Astrocyte (in vitro differentiated cells and primary cell): ENCODE measurements at places on chromosomes 16 and 17. TPM values are rescaled to one million over a fixed set of nuclear protein-coding genes. Genes with fewer than 3 reads are reported as not detected.

The TERB1 gene
- 0.16 and 0.50 TPM in 2 replicates for total RNA-seq

DNA sequence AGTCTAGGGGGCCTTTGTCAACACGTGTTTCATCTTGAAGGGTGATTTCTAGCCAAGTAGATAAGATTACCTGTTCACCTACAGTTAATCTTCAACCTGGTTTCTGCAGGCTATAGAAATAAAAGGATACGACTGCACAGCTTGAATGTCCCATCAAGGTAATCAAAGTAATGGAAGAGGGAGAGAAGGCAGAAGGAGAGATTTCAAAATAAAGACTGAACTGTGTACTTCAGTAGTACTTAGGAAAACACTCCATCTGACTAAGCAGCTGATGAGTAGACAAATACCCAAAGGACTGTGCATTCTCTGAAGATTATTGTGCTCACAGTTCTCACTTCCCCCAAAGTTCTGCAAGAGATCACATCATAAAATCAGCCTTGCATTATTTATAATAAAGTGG is 5.8 kb upstream of the RFFL start:
- no peaks in the 10 kb centered on the region for H3K36me3 ChIP-seq
- no peaks in the 10 kb centered on the region for H3K27me3 ChIP-seq
- H3K27ac ChIP-seq: no peak overlapping the region
- H3K4me3 ChIP-seq: no peak overlapping the region
- no peak for DNase-seq
- peaks cover 10% of the 10 kb centered on the region for H3K4me1 ChIP-seq

- peak; percentile 50 for DNase-seq
- H3K27me3 ChIP-seq: no peaks in the 10 kb centered on the region
- no peak overlapping the region for H3K4me3 ChIP-seq
- H3K27ac ChIP-seq: no peak overlapping the region
- peaks cover 32% of the 10 kb centered on the region for H3K4me1 ChIP-seq
Measured at GRCh38 chr17:50043290-50044148, 12.4 kb upstream of the ITGA3 start.

- no peaks in the 10 kb centered on the region for H3K27me3 ChIP-seq
- DNase-seq: peak; percentile 20
- H3K36me3 ChIP-seq: no peaks in the 10 kb centered on the region
- H3K4me3 ChIP-seq: no peak overlapping the region
Measured at GRCh38 chr17:9475101-9475658, 100.4 kb downstream of the STX8 start.

- H3K27ac ChIP-seq: no peak overlapping the region
- H3K27me3 ChIP-seq: no peaks in the 10 kb centered on the region
- no peaks in the 10 kb centered on the region for H3K4me1 ChIP-seq
- H3K36me3 ChIP-seq: no peaks in the 10 kb centered on the region
Measured at GRCh38 chr17:12765548-12765947, 23.8 kb upstream of the ARHGAP44 start.

DNA sequence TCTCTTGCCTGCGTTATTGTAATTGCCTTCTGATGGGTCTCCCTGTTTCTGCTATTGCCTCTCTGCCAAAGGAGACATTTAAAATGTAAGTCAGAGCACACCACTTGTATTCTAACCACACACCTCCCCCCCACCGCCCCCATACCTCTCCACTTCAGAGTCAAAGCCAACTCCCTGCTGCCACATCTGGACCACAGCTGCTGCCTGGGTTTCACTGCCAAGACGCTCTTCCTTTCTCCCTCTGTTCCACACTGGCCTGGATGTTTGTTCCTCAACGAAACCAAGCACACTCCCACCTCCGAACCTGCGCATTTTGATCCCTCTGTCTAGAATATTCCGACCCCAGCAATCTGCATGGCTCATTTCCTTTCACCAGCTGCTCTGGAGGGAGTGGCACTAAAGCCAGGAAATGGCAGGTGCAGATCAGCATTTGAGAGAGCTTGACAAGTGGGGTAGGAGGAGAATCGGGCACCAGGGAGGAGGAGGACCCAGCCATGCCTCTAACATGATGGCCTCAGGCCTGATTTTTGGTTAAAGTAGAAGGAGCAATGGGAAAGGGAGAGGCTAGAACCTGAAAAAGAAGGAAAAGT is 92.4 kb upstream of the HS3ST2 start:
- H3K27me3 ChIP-seq: no peaks in the 10 kb centered on the region
- H3K27ac ChIP-seq: no peak overlapping the region
- H3K4me3 ChIP-seq: no peak overlapping the region
- H3K4me1 ChIP-seq: no peaks in the 10 kb centered on the region
